ENCODE measurements at places on chromosomes 7 and 10. TPM values are rescaled to one million over a fixed set of nuclear protein-coding genes. Genes with fewer than 3 reads are reported as not detected.

GRCh38 chr7:90709501-90710465 lies 113.7 kb downstream of the CDK14 start:
- peak; percentile 86 for DNase-seq

- peak; percentile 98 for DNase-seq
Measured at GRCh38 chr10:101587725-101588653, at the start of the genes DPCD and POLL. Gene DPCD, plus strand, starts transcription at chr10:101588321. Its CDS starts 16 bp downstream, at chr10:101588337. Gene POLL, minus strand, starts transcription at chr10:101588257. Its CDS starts 897 bp downstream, at chr10:101587360.

ATG9B gene
- 2.6 TPM for total RNA-seq

CPN1 gene
- not detected for total RNA-seq

GRID2IP gene
- total RNA-seq = 0.96 TPM

- no peak for DNase-seq
Measured at GRCh38 chr10:96427291-96427690, 68.5 kb upstream of the OPALIN start.

CPEB3 gene
- total RNA-seq = 6.3 TPM

DNA sequence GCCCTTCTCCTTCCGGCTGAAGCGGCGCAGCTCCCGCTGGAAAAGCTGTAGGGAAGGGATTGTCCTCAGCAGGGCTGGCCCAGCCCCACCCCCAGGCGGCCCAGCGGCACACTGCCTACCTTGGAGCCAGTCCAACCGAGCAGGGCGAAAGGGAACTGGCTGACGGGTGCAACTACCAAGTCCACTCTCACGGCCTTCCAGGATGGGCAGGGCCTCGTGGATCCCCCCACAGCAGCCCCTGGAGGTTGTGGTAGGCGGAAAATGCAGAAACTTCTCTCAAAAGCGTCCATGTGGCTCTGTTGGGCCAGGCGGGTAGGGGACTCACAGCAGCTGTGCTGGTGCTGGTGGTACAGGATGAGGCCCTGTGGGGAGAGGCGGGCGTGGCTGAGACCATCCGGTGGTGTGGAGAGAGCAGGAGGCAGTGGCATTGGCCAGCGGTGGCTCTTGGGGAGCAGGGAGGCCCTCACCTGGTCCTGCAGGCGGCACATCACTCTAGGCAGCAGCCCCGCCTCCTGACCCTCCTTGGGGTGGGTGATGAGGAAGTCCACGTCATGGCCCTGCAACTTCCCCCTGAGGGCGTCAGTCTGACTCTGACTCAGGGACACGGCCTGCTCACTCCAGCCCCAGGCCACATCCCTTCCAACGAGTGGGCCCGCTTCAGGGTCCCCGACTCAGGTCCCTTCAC lies 8.4 kb upstream of the PGAM2 start:
- no peak for DNase-seq

CH25H gene
- 6.5 TPM for total RNA-seq

DNA sequence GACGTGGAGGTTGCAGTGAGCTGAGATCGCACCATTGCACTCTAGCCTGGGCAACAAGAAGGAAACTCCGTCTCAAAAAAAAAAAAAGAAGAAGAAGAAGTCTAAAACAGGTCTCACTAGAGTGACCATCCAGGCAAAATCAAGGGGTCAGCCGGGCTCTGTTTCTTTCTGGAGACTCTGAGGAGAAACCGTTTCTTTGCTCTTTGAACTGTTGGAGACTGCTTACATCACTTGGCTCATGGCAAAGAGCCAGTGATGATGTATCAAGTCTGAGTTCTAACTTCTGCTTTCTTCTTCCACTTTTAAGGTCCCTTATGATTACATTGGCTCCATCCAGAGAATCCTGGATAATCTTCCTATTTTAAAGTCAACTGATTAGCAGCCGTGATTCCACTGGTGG lies 306.8 kb downstream of the WDR11 start:
- DNase-seq = peak; percentile 80

ANK3 gene
- total RNA-seq = 79.4 TPM

DNA sequence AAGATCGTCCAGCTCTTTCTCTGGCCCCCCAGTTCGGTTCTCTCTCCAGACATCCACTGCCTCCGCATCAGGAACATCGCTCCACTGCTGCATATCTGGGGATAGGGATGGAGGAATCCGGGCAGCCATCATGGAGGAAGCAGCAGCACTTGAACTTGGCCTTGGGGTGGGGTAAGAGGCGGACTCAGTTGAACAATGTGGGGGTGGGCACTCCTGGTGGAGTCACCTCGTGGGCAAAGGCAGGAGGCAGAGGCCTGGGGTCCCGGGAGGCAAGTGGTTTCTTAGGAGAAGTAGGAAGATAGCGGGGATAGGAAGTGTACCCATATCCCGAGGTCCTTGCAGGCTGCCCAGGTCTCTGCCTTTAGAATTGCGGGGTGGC lies 98.3 kb downstream of the CHST15 start:
- no peak for DNase-seq

KLF14 gene
- total RNA-seq = 0.48 TPM

DNA sequence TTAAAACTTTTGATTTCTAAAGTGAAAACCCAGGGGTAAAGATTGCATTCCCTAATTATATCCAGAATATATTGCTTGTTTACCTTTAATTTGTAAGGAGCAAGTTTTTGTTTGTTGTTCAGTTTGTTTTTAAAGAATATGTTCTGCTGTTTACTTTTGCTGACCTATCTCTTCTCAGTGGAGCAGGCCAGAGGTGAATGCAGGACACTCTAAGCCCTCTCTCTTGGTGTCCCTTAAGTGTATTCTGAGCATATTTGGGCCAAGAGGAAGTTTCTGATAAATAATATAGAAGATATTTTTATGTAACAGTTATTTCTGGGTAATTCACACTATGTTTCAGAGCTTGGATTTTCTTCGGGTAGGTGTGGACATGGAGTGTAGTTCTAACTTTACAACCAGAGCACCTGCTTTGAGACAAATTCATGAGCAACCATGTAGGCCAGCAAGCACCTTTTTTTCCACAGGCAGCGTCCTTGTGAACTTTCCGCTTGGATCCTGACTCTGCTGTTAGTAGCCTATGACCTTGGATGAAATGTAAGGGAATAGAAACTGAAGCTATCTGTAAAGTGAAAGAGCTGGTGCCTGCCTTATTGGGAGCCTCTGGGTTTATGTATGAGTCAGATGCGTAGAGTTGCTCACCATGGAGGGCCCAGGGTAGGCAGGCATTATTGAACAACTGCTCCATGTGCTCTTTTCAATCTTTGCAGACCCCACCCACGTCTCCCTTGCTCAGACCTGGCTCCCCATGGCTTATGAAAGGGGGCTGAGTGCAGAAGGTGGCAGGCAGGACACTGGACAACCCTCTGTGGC lies 16.1 kb downstream of the OGDH start:
- DNase-seq = no peak

GRCh38 chr10:75083972-75084833 lies 27.3 kb upstream of the SAMD8 start:
- peak; percentile 86 for DNase-seq

MACROH2A2 gene
- total RNA-seq = 10.4 TPM

- peak; percentile 20 for DNase-seq
Measured at GRCh38 chr10:36670621-36671402, 454.6 kb upstream of the ANKRD30A start.

Measured in umbilical cord (tissue), 2 donors.